ENCODE measurements at places on chromosomes 16 and 17. TPM values are rescaled to one million over a fixed set of nuclear protein-coding genes. Genes with fewer than 3 reads are reported as not detected.

DNA sequence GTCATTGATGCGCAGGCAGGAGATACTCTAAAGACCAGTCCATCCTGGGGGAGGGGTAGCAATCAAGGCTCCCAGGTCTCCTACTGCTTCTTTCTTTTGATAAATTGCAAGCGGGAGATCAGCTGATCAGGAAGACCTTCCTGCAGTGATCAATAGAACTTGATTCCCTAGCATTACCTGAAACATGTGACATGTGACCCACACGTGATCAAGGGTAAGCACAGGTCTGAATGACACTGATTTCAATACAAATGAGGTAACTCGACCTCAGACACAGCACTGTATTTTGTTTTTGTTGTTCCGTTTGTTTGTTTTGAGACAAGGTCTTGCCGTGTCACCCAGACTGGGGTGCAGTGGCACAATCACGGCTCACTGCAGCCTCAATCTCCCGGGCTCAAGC lies 39.6 kb upstream of the MLYCD start:
- DNase-seq = no peak

DNA sequence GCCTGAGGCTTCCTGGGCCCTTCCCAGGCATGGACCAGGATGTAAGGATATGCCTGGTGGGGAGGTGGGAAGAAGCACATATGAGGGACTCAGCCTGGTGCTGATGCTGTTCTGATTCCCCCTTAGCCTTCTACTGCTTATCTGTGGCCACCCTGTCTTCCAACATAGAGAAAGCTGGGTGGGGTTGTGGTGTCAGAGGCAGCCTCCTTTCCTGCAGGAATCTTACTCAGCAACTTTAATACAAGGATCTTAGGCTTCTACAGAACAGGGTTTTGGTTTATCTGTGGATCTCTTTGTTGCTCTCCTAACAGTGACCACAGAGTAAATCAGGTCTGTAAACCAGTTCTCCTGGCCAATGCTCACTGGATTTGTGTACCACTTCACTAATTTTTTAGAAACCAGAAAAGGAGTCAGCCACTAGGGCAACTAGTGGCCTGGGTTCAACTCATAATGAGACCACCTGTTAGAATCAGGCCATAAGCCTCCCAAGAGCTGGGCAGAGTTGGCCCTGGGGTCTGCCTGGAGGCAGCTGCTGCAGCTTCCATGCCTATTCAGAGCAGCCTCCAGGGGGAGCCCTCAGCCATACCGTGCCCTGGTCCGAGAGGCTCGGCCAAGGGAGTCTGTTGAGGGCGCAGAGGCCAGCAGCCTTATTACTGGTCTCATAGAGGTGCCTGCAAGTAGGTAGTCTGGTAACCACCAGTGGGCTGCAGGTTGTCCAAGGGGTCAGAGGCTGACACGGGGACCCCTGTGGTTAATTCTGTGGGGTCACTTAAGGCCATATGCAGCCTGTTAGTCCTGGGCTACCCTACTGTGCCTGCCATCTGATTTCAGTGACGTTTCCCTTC lies 7.1 kb downstream of the HAS3 start:
- DNase-seq = no peak

- no peak for DNase-seq
Measured at GRCh38 chr16:55660026-55660425, 4.2 kb downstream of the SLC6A2 start.

DNA sequence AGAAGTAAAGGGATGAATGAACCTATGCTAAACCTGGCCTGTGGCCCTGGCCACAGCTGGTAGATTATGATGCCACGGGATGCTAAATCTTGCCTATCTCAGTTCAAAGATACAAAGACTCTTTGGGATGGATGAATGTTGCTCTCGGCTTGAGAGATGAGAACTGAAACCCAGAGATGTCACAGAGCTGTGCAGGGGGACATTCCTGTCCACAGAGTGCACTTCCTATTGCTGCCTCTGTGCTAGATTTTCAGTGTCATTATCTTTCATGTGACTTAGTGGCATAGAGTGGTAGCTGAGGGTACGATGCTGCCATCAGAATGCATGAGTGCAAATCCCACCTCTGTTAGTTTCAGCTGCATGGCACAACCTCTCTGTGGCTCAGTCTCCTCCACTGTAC lies 2.3 kb upstream of the MT1M start:
- peak; percentile 59 for DNase-seq

GRCh38 chr16:3759736-3760135 lies 42.4 kb upstream of the TRAP1 start:
- no peak for DNase-seq

DNA sequence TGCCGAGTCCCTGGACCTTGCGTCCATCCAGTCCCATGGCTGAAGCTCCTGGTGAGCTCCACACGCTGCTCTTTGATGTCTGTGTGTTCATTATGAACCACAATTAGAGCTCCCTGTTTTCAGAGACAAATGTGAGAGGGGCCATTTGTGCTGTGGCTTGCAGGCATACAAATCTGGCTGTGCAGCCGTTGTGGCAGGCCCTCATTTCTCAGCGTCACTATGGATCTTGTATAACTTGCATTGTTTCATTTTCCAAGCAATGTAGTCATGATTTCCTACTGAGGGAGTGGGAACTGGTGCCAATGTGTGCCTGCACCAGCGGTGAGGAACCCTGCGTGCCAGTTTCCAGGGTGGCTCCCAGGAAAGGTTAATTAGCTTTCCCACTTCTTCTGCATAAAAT lies 542.6 kb downstream of the TMEM114 start:
- DNase-seq = no peak

DNA sequence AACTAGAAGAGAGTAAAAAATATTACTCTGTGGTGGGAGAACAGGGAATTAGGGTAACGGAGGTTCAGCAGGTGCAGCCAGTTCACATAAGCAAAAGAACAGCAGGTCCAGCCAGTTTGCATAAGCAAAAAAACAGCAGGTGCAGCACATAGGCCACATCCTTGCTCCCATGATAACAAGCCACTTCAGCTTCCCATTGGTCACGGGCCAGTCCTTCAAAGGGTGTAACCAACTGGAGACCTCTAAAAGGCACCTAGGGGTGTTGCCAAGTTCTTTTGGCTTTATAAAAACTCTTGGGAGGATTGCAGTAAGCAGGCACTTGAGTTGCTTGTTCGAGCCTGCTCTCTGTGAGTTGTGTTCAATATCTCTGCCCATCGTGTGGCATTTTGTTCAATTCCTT lies 488.1 kb downstream of the XYLT1 start:
- DNase-seq = no peak

DNA sequence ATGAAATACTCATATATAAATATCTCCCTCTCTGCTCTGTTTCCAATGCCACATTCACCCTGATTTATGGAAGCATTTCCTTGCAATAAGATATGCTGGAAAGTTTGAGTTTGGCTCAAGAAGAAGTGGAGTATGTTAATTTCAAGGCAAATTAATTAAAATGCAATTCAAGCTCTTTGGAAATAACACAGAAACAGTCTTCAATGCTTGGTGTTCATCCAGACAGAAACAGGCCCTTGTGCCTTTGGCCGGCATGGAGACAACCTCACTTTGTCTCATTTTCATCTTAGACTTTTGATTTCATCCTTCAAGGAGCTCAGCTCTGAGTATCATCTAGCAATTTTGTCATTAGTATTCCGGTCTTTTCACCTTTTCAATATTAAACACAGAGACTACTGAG lies 210.0 kb downstream of the C16orf95 start:
- DNase-seq = no peak

GRCh38 chr17:67390006-67390645 lies 13.0 kb downstream of the PITPNC1 start:
- no peak for DNase-seq

GRCh38 chr17:2347805-2348685 lies 10.7 kb downstream of the SGSM2 start:
- no peak for DNase-seq

- no peak for DNase-seq
Measured at GRCh38 chr16:67104061-67104460, 5.7 kb upstream of the PHAF1 start.

DNA sequence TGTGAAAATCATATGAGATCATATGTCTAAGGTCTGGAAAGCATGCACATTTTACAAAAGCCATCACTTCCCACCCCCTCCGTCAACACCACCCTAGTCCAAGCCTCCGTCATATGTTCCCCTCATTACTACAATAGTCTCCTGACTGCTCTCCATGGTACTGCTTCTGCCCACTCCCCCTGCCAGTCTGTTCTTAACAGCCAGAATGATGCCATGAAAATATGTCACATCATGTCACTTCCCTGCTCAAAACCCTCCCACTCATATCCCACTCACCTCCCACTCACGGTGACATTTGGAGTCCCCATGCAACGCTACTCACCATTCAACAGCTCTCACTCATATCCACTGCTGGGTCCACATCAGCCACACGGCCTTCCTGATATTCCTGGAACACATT lies 432.3 kb downstream of the XYLT1 start:
- no peak for DNase-seq

DNA sequence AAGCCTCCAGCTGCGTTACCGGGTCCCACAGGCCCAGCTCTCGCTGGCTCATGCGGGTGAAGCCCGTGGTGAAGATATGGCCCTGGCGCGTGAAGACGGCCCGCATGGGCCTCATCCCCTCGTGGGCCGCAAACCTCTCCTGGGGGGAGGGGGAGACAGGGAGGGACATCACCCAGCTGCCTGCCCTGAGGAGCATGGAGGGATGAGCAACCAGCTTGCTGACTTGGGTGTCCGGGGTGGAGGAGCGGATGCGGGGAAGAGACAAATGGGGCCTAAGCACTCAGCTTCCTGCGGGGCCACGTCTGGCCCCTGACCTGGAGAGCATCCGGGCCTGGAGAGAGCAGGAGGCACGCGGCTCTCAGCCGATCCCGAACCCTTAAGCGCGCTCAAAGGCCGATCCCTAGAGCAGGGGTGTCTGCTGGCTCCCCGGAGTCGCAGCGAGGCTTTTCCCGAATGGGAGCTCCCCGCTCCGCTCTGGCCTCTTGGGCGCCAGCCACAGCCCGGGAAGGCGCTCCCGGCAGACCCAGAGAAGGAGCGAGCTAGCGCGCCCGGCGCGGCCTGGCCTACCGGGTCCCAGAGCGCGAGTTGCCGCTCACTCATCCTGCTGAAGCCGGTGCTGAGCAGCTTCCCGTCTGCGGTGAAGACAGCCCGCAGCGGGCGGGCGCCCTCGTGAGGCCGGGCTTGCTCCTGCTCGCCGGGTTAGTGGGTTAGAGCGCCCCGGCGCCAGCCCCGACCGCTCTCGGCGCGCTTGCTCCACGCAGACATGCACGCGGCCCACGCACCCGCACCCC lies 5.0 kb downstream of the CORO6 start:
- DNase-seq = peak; percentile 36

DNA sequence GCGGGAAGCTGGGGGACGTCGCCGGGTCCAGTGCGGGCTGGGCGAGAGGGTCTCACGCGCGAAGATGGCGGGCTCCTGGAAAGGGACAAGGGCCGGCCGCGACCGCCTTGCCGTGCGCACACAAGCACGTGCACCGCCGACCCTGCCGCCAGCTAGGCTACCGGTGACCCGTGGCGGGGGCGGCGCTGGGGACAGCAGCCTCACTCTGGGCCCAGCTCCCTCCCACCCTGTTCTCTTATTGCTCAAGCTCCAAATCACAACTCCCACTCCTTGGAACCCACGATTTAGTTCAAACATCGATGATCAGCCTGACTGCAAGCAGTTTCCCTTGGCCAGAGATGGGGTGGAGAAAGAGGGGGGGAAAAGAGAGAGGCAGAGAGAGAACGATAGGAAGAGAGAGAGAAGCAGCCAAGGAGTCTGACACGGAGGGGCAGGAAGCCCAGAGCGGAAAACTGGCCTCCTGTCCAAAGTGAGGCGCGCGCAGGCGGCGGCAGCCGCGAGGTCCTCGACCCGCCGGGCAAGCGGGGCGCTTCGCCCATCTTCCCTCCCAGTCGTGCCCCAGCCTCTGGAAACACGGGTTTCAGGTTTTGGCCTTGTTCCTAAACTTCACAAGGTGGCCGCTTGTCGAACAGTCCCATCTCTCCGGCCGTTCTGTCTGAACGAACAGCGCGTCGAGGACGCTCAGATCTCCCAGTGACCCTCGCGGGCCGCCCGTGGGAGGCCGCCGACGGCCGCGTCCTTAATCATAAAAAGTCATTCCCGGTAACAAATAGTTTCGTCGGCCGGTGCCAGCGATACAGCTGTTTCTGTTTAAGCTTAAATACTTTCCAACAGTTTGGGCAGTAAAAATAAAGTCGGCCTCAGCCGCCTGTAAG lies 1.7 kb upstream of the CBX8 start:
- no peak for DNase-seq

DNA sequence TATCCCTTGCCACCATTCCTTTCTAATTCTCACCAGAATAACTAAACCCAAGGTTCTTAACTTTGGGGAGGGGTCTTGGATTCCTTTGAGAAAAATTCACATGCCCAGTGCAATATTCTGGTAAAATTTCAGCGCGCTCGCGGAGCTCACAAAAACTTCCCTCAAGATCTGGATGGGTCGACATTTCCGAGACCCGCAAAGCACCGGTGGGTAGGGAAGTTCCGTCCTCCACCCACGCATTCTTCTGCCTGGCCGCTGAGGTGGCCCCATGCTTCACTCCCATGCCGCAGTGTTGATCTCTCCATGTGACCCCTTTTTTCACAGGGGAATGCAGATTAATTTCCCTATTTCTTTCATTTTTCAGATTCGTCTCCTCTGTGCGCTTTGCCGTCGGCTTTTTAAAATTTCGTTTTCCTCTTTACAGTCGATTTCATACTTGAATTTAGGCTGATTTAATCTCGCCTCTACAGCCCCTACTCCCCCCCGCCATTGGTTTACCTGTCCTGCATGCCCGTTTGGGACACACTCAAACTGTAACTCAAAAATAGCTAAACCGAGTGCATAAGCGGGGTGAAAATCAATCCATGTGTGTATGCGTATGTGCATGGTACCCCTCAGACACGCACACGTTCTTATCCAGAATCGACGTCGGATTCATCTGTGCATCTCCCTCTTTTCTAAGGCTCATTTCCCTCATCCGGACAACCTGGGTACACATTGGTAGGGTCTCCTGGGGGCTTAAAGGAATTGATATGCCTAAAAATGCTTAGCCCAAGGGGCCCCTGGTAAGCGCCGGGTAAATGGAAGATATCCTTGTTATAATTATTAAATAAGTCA lies 1.4 kb upstream of the SP6 start:
- no peak for DNase-seq

- no peak for DNase-seq
Measured at GRCh38 chr16:5030251-5030870, 3.4 kb downstream of the NAGPA start.

- no peak for DNase-seq
Measured at GRCh38 chr17:37211136-37211535, 164.6 kb upstream of the C17orf78 start.

CD7 gene
- total RNA-seq = not detected

PYY gene
- total RNA-seq = not detected

KIF19 gene
- total RNA-seq = not detected

INCA1 gene
- total RNA-seq = 0.29 TPM

KIF2B gene
- total RNA-seq = not detected

DNAAF8 gene
- total RNA-seq = 0.36 TPM

FMNL1 gene
- total RNA-seq = 99.2 TPM

BAIAP3 gene
- 0.56 TPM for total RNA-seq

TAOK2 gene
- 40.2 TPM for total RNA-seq

ALDH3A1 gene
- not detected for total RNA-seq

STH gene
- total RNA-seq = not detected
